ENCODE measurements at places on chromosomes 3 and 15. TPM values are rescaled to one million over a fixed set of nuclear protein-coding genes. Genes with fewer than 3 reads are reported as not detected.

- no peak for DNase-seq
Observed at GRCh38 chr15:50813865-50814264, 48.4 kb upstream of the SPPL2A start.

DAPK2 gene
- 5.2 TPM for total RNA-seq

DNA sequence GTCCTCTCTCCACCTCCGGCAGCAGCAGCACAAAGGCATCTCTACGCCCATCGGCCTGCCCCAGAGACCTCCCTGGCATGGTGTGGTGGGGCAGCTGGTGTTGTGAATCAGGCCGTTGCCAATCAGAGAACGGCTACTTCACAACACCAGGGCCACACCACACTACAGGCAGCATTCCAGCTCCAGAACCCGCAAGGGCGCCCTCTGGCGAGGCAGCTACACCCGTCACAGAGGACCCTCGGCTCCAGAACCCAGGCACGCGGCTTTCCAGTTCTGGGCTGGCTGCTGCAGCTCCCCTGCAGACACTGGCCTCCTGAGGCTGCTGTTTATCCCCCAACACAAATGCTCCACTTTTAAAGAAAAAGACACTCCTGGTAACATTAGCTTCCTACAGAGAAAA, 127.5 kb upstream of the TOPAZ1 start:
- peak; percentile 15 for DNase-seq

DNA sequence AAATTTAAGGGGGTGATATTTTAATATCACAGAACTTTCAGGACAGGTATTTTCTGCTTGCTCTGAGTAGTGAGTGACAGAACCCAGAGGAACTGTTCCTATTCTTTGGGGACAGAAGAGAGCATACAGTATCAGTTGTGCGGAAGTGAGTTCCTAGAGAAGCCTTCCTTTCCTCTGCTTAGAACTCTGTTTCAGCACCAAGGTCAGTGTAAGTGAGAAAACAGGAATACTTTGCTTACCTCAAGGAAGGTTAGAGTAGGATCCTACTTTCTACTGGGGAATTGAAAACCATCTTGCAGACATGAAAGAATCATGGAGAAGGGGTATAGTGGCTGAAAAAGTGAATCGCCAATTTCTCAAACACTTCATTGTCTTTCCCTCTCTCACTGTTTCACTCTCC, 542.4 kb downstream of the SQOR start:
- DNase-seq, result no peak

BTLA gene
- total RNA-seq, result not detected

GRCh38 chr3:105040026-105040622, 326.6 kb upstream of the ALCAM start:
- DNase-seq, result no peak

DNA sequence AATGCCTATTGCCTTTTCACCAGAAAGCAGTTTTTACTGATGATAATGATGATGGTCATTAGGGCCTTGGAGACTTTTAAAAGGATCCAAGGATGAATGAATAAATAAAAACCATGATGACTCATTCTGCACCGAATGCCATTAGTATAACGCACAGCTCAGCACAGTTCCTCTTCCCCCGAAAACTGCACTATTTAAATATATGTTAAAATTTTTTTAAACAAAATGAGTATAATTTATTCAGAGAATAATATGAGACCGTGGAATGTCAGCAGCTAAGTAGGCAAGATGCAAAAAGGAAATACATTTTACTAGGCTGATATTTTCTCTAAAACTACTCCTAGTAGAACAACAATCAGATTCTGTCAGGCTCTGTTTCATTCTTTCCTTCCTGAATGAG, 83.4 kb upstream of the NANOGP8 start:
- DNase-seq, result peak; percentile 83

GRCh38 chr3:170270282-170270881, 48.2 kb downstream of the PRKCI start:
- DNase-seq, result no peak

ACKR4 gene
- not detected for total RNA-seq

GRCh38 chr3:15011174-15011573, 53.9 kb downstream of the MRPS25 start:
- no peak for DNase-seq

GRCh38 chr3:69712933-69713332, 26.3 kb upstream of the MITF start:
- DNase-seq, result no peak

- peak; percentile 94 for DNase-seq
Observed at GRCh38 chr3:185820973-185821758, 3.7 kb downstream of the IGF2BP2 start.

- peak; percentile 24 for DNase-seq
Observed at GRCh38 chr15:38941399-38941953, 376.9 kb upstream of the RASGRP1 start.

CD200R1 gene
- not detected for total RNA-seq

GRCh38 chr15:60620708-60621107, 141.8 kb upstream of the ICE2 start:
- DNase-seq, result no peak

DPPA2 gene
- total RNA-seq, result not detected

- no peak for DNase-seq
Observed at GRCh38 chr3:192220915-192221314, 506.4 kb downstream of the FGF12 start.

DNA sequence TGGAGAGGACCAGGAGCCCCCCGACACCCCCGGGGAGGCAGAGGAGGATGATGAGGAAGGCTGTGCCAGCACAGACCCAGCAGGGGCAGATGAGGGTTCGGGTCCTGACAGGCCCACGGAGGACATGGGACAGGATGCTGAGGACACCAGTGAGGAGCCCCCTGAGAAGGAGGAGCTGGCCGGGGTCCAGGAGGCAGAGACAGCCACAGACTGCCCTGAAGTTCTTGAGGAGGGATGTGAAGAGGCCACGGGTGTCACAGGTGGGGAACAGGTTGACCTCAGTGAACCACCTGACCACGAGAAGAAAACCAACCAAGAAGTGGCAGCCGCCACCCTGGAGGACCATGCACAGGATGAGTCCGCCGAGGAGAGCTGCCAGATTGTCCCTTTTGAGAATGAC, 909 bp downstream of the FGD5 start:
- no peak for DNase-seq

- no peak for DNase-seq
Observed at GRCh38 chr3:20055020-20055775, 15.0 kb downstream of the KAT2B start.
